Activated T-helper 17 cell treated with anti-CD3 and anti-CD28 coated beads, Interleukin-2, amount 50 U/mL, for 72 hours (primary cell): ENCODE measurements at places on chromosomes 7 and 10.

DNA sequence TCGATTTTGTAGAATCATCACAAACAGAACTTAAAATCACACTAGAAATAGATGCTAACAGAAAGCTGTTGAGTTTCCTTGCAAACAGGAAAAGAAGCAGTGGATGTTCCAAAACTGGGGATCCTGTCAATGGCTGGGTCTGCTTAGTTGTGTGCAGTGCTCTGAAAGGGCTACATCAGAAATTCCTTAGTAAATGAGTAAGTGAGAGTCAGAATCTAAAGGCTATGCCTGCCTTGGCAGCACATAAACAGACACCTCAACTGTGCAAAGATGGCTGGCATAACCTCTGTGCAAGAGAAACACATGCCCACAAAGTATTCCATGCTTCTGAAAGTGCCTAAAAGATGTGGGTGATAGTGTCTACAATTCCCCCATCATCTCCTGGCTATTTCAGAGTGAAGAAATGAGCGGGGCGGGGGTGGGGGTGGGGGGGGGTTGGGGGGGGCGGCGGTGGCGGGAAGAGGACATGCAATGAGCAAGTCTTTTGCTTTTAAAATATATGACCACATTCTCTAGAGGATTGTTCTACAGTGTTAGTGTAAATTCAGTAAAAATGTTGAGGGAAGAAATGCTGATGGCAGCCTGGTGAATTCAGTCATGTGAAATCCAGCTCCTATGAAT, 138.1 kb upstream of the LAMB4 start:
- no peak for ATAC-seq

- no peak for ATAC-seq
Observed at GRCh38 chr7:15352421-15353206, 209.2 kb downstream of the AGMO start.

- ATAC-seq = no peak
Observed at GRCh38 chr7:5528815-5529442, 105.3 kb upstream of the TNRC18 start.

- ATAC-seq = no peak
Observed at GRCh38 chr7:153920126-153920525, 132.1 kb upstream of the DPP6 start.

DNA sequence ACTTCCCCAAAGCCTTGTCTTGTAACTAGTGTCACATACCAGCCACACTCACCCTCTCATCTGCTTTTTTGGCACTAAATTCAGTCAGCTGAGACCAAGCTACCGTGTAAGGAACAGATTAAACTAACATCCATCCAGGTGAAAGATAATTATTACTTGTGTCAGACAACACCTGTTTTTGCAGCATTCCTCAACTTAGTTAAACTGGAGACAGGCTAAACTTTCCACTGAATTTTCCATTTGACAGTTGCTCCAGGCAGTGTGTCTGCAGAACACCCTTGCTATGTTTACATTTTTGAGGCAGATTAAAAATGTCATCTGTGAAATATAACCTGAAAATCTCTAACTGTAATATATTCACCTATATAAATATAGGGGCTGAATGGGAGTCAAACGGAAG, 73.6 kb downstream of the CYP26A1 start:
- no peak for ATAC-seq
